ENCODE measurements at places on chromosomes 5 and 9.

DNA sequence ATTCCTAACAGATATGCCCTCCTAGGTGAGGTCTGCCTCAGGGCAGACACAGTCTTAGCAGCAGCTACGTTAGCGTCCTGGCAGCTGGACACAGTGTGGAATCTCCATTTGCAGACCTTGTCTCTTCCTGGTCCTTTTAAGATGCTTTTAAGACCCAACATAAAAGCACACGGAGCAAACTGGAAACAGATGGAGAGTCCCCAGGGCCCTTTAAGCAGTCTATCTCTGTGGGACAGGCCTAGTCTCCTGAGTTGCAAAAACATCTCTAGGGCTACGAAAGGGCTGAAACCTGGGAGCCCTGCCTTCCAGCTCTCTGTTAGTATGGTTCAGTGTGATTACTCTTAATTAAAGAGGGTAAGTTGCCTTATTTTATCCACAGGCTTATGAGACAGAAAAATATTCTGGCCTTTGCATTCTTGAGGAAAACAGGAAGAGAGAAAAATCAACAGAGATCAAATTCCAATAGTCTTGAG is 66.0 kb upstream of the GNA14 start:
- no peak for DNase-seq

DNA sequence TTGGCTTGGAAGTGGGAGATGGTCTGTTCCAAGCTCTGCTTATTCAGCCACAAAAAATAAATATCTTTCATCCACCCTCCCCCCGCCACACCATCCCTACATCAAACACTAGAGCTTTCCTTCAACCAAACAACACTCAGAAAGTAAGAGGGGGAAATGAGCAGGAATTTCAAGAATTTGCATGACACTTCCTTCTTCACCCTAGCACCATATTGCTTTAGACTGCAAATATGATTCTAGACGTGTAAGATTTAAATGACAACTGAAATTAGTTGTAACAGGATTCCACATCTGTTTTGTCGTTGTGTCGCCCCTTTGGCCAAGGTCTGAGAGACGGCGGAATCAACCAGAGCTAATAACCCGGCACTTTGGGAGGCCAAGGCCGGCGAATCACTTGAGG is 88.5 kb downstream of the NDFIP1 start:
- peak; percentile 60 for DNase-seq

DNA sequence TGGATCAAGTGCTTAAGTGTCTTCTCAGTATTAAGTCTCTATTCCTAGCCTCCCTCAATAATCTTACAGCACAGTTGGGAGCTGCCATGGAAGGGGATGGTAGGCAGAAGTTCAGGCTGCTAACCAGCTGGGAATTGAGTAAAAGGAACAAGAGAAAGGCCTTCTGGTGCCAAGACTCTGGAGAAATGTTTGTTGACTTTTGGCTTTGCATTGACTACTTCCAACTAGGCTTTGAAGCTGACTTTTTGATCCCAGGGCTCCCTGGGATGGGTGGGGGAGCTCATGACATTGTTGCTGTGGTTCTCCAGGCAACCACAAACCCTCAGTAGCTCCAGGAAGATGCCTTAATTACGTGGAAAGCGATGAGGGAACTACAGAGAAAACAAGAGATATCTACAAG is 85.2 kb upstream of the HTR4 start:
- DNase-seq = peak; percentile 53

- DNase-seq = peak; percentile 54
Measured at GRCh38 chr5:14581106-14581890, at the start of gene OTULINL. Gene OTULINL (plus strand): TSS chr5:14581792. CDS start chr5:14581895, 103 bp downstream.

GRCh38 chr5:145198525-145199260 is 636.4 kb downstream of the PRELID2 start:
- DNase-seq = no peak

DNA sequence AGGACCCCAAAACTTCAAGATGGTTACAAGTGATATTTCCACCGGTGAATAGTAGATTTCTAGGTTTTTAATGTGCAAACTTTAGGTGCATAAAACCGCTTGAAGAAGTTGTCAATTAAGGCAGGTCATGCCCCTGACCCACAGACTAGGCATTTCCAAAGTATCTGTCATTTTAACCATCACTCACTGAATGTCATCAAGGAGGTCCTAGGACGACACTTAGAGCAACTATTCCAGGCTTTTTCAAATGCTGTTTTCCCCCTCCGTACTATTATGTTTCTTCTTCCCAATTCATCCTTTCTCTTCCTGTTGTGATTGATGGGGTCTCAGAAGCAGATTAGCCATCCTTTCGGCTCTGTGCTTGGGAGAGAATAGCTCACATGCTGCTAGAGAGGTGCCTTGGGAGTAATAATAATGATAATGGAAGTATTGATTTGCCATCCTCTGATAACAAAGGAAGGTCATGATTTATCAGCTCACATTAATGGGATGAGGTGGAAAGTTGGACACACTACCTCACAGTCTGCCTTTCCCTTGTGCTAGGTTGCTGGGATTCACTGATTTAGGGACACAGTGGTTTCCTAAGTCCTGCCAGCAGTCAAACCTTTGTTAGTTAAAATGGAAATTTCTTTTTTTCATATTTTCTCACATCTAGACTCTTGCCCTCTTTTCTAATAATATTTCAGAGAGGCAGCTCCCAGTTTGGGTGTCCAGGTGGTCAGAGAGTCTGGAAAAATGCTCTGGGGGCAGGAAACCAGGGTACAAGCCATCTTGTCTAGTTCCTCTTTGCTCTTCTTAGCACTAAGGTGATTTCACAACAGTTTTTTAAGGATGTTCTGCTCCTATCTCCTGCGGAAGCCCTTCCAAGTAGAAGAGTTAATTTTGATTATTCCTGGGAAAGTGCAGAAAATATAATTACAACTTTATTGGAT is 67.0 kb downstream of the PTTG1 start:
- DNase-seq = no peak

DNA sequence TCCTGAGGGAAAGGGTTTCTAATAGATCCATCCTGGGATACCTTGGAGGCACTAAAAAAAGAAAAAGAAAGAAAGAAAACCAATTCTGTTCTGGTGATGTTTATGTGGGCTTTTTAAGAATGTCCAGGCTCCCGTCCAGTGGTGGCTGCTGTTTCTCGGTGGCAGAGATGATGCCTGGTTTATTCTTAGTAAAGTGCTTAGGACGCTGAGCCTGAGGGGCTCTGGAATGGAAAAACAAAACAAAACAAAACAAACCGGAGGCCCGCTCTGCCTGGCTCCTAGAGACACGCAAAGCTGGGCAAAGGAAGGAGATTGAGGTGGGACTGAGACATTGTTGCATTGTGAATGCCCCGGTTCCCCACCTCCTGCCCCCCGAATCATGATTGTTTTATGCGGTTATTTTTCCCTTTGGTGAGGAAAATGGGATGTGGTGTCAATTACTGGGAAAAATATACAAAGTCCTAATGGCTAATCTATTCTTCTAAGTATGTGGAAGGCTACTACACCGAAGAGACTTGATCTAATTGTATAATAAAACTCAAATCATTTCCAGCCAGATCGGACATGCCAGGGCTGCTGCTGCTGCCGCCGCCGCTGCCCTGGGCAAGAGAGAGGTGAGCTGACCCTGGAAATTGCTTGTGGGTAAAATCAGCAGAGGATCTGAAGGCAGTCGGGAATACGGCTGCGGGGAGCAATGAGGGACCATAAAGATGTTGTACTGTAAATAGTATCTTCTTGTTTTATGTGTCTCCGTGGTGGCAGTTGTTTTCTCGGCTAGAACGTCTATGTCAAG is 644.9 kb downstream of the CCDC171 start:
- no peak for DNase-seq

- DNase-seq = no peak
Measured at GRCh38 chr9:130266236-130267098, 907 bp downstream of the HMCN2 start.

- no peak for DNase-seq
Measured at GRCh38 chr9:109726119-109726518, 53.9 kb upstream of the PALM2AKAP2 start.

GRCh38 chr5:179618923-179619554 is 4.4 kb downstream of the HNRNPH1 start:
- DNase-seq = no peak

DNA sequence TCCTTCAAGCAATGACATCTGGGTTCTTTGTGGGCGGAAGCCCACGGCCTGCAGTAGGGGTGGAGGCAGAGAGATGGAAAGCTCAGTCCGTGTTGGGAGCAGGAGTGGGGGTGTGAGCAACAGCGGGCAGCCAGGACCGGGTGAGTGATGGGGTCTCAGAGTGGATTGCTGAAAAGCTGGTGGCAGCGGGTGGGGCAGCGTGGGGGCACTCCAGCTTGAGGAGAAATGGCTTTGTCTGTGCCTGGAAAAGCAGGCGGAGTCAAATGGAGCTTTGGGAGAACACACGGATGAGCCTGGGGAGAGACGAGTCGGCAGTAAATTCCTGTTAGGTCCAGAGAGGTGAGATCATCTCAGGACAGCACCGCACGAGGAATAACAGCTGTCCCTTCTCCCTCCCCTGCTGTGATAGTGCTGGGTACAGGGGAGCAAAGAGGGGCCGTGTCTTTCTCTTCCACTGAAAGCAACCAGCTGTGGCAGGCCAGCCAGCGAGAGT is 42.1 kb downstream of the CACNA1B start:
- no peak for DNase-seq

- no peak for DNase-seq
Measured at GRCh38 chr9:88745276-88746001, 210.5 kb downstream of the NXNL2 start.

DNA sequence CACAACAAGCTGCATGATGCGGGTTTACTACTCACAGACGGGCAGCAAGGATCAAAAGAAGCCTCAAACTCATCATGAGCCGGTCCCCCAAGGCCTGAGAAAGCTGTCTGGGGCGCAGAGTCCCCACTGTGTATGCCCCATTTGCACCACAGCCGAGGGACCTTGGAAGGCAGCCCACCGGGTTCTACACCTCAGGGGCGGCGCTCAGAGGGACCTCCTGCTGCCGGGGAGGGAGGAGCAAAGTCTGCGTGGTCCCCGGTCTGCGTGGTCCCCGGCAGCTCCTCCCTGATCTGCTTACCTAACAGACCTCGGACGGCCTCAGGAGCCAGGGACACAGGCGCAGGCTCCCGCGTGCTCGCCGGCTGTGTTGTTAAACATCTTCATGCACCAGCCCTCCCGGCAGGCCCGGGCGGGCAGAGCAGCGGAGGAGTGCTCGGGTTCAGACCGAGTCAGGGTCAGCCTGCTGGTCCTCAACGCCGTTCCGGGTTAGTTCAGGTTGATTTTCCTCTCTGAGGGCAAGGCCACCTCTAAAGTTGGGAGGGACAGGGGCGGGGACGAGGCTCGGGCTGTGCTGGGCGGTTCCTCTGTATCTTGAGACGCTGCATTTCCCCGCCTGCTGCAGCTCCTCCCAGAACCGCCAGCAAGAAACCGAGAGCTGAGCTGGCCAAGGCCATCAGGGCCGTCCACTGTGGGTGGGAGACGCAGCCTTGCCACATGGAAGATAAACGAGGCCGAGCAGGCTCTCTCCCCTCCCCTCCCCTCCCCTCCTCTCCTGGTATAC is 74.6 kb downstream of the MRPL36 start:
- DNase-seq = no peak

GRCh38 chr9:86458191-86458855 is 104.1 kb upstream of the TUT7 start:
- DNase-seq = no peak

DNA sequence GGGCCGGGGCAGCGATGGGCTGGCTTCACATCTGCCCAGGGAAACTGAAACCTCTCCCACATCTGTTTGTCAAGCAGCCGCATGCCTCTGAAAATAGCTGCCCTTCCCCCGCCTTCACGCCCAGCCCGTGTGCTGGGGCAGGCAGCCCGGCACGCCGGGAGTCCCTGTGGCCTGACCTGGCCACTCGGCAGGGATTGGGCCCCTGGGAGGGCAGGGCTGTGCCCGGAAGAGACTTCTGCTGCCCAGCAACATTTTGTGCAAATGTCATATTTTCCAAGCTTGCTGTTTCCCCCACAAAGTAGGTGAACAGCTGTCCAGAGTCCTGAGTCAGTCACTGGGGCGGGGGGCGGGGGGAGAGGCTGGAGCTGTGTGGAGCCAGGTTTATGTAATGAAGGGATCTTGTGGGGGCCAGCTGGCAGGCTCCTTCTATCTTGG is 8.2 kb downstream of the COL27A1 start:
- DNase-seq = no peak

DNA sequence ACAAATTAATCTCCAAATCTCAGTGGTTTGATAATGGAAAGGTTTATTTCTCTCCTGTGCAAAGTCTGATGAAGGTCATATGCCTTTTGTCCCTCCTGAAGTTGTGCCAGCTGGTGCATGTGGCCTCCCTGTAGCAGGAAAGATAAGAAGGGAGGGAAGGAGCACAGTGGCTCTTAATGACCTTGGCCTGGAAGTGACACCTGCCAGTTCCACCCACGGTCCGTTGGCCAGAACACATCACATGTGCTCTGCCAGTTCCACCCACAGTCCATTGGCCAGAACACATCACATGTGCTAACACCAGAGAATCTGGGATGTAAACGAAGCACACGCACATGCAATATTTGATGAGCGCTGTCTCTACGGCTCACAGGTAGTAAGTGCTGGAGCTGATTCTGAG is 130.9 kb downstream of the DOCK2 start:
- no peak for DNase-seq

- no peak for DNase-seq
Measured at GRCh38 chr9:8809741-8810140, 1010.2 kb upstream of the DMAC1 start.

GRCh38 chr5:135181653-135182052 is 147.6 kb upstream of the PITX1 start:
- DNase-seq = no peak

DNA sequence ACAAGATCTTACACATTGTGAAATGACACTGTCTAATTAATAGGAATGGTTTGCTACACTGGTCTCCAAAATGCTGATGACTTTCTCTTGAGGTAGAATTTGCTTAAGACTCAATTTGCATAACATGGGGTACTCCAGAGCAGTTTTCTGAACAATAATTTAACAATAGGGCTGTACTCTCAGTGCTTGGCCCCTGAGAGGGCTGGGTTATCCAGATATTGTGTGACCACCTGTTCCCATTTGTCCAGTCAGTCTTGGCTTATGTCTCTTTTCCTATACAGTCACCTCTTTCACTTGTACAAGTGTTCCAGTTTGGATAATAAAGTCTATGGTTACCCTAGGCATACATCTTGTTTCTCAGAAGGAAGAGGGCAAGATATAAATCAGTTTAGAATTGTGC is 17.9 kb downstream of the ZSWIM6 start:
- DNase-seq = no peak

- peak; percentile 59 for DNase-seq
Measured at GRCh38 chr9:118522093-118523028, 818.2 kb downstream of the TLR4 start.

GRCh38 chr9:121295662-121296191 is 27.8 kb downstream of the GSN start:
- no peak for DNase-seq

- DNase-seq = peak; percentile 37
Measured at GRCh38 chr5:154371687-154372086, 74.1 kb upstream of the SAP30L start.

DNA sequence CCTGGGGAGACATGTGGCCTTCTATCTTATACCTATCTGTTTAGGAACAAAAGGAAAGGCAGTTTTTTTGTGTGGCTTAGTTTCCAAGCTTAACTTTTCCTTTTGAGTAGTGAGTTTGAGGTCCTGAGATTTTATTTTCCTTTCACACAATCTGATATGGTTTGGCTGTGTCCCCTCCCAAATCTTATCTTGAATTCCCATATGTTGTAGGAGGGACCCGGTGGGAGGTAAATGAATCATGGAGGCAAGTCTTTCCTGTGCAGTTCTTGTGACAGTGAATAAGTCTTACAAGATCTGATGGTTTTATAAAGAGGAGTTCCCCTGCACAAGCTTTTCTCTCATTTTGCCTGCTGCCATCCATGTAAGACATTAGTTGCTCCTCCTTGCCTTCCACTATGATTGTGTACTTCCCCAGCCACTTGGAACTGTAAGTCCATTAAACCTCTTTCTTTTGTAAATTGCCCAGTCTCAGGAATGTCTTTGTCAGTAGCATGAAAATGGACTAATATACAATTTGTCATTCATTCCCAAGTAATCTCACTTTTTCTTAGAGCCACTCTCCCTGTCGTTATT is 4.7 kb upstream of the CLTB start:
- DNase-seq = no peak

Data from HT1080 (cell line).